ENCODE measurements at places on chromosomes 3 and 15. TPM values are rescaled to one million over a fixed set of nuclear protein-coding genes. Genes with fewer than 3 reads are reported as not detected.

Gene SOX2
- not detected for total RNA-seq

Gene KLHL24
- 66.5 TPM for total RNA-seq

Gene XXYLT1
- 17.0 TPM for total RNA-seq

Gene UTS2B
- 0.29 TPM for total RNA-seq

Gene SMCO1
- total RNA-seq = not detected

Gene CLRN1
- not detected for total RNA-seq

Gene PKM
- 2,305 TPM for total RNA-seq
